Activated CD4-positive, alpha-beta memory T cell treated with anti-CD3 and anti-CD28 coated beads for 36 hours (primary cell): ENCODE measurements at places on chromosomes 7 and 10.

GRCh38 chr7:55086413-55087201 is 67.8 kb downstream of the EGFR start:
- peak; percentile 24 for DNase-seq

DNA sequence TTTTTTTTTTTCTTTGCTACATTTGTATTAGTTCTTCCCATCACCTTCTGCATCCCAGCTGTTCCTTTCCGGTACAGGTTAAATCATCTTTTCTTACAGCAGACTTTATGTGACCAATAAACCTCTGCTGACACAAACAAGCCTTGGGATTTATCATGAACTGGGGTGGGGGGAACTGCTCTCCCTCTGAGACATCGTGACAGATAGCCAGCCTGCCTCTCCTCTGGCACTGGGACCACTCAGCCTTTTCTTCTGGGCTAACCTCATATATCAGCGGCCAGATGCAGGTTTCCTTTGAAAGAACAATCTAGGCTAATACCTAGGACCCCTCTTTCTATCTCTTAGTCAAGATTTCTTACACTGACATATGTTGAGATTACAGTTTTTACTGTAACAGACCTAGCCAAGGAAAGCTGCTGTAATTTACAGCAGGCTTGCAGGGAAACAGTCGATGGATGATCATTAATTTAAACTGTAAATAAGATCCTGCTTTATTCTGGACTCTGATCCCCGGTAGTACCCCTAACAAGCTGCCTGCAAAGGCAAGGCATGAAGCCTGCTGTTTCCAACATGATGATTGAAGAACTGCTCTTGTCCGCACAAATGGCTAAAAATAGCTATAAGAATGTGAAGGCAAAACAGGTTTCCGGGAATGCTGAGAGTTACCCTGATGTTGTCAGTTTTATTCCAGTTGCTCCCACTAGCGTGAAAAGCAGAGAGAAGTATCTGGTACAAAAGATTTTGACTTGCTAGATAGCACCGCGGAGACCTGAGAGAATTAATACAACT is 338.7 kb downstream of the SORCS1 start:
- DNase-seq, result no peak

GRCh38 chr7:107037717-107038603 is 6.5 kb upstream of the PRKAR2B start:
- DNase-seq, result no peak

DNA sequence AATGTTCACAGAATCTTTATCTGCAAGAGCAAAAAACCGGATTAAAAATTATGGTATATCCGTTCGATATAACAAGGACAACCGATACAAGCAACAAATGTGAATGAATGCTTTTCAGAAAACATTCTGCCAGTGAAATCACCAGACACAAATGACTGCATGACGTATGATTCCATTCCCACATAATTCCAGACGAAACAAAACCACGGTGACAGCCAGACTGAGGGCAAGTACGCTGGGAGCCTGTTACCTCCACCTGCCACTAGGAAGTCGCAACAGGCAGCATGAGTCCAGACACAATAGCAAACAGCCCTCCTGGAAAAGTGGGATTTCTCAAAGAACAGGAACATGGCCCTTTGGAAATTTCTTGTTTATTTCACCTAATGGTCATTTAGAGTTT is 41.7 kb downstream of the MAD1L1 start:
- no peak for DNase-seq
